ENCODE measurements at places on chromosomes 16 and 17.

- DNase-seq, result no peak
These were observed 145.2 kb downstream of the SDK2 start for GRCh38 chr17:73498886-73499554.

- DNase-seq, result no peak
These were observed 8.4 kb upstream of the SLC47A2 start for GRCh38 chr17:19724501-19725420.

DNA sequence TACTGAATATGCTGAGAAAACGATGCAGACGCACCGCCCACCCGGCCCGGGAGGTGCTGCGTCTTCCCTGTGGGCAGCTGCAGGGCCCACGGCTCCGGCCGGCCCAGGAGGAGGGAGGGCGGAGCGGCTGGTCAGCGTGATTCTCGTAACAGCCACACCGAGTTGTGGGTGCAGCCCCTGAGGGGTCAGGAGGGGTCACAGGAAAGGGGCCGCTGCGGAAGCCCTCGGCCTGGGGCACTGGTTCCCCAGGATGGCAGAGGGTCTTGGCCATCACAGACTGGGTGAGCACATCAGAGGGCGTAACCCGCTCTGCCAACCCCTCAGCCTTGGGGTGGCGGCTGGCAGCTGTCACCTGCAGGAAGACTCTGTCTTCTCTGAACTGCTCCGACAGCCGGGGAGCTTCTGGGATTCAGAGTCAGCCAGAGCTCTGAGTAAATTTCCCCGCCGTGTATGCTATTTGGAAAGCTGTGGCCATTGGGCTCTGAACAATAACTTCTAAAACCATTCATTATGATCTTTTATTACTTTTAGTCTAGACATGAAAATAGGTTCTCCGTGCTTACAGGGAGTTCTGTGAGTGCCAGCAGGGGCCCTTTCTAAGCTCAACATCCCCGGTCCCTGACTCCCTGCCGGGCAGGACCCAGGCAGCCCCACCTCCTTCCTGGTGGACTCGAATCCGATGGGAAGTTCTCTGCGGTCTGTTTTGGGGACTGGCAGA lies 87.4 kb upstream of the CHMP6 start:
- DNase-seq, result no peak

DNA sequence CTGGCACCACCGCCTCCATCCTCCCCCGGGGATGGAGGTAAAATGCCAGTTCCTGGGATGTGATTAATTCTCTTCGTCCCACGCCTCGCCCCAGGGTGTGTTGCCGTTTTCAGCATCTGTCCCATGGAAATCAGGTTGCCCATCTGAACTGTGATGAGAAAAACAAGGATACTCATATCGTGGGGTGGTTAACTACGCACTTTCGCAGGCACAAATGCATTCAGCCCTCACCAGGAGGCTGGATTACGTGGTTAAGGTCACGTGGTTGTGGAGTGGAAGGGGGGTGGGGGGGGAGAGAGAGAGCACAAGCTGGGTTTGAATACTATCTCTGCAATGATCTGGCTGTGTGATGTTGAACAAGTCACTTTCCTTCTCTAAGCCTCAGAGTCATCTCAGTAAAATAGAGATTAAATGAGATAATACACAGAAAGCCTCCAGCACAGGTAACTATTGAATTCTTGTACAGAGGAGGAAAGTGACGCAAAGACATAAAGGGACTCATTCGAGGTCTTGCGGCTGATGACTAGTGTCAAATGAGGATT lies 74.7 kb downstream of the BMERB1 start:
- DNase-seq, result peak; percentile 15

GRCh38 chr16:79008869-79009179 lies 591.7 kb downstream of the MAF start:
- no peak for DNase-seq

Data from M059J (cell line).